ENCODE measurements at places on chromosomes 1 and 21. TPM values are rescaled to one million over a fixed set of nuclear protein-coding genes. Genes with fewer than 3 reads are reported as not detected.

The OR10Z1 gene
- not detected for total RNA-seq

The NOTCH2 gene
- total RNA-seq: 58.7 TPM

The FCRL6 gene
- not detected for total RNA-seq

- no peak for DNase-seq
Observed at GRCh38 chr1:234727018-234727940, 117.3 kb upstream of the IRF2BP2 start.

- no peak for DNase-seq
Observed at GRCh38 chr1:39269791-39270342, 65.4 kb downstream of the MACF1 start.

DNA sequence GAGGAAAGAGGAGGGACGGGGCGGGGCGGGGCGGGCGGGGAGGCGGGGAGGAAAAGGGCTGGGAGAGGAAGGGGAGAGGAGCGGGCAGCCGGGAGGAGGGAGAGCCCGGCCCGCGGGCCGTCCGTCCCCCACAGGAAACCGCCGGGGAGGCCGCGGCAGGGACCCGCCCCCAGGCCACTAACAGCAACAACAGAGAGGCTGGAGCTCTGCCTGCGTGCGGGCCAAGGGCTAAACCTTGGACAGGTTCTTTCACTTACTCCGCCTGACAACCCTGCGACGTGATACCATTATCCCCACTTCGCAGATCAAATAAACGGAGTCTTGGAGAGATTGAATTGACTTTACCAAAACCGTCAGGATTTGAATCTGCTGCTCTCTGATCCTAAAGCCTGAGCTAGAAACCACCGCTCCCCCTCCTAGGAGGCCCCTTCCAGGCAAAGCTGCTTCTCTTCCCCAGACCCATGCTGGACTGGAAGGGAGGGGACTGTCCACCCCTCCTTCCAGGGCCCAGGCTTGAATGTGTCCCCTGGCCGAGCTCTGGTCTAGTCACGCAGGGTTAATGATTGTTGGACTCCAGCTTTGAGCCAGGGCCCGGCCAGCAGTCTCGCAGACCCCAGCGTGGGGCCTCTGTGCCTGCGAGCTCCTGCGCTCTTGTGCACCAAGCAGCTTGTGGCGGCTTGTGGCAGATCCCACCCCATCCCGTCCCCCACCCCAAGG is at the start of gene EVA1B:
Gene EVA1B, minus strand, starts transcription at position 10 of the 717 bp plus-strand sequence. CDS start 608 bp downstream, outside the sequence.
- DNase-seq: no peak

GRCh38 chr1:58899587-58900271 is 115.9 kb upstream of the JUN start:
- no peak for DNase-seq

- DNase-seq: no peak
Observed at GRCh38 chr1:167602840-167603239, 27.2 kb upstream of the RCSD1 start.

GRCh38 chr1:186636786-186637185 is 43.4 kb downstream of the PTGS2 start:
- no peak for DNase-seq

DNA sequence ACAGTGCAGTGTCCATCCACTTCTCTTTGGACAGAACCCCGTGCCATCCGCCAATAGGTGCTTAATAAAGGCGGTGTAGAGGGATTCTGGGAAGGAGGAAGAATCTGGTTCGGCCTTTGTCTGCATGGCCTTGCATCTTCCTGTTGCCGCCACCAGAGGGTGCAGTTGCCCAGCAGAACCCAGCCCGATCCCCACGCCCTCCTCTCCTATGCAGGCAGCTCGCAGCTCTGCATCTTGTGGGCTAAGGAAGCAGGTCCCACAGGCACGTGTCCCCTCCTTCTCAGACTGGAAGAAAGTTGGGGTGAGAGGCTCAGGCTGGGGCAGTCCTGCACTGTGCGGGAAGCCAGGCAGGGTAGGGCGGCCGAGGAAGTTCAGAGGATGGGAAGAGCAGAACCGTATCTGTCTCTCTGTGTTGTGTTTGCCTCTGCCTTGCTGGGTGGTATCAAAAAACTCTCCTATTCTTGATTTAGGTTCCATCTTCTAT is 20.8 kb downstream of the NAV1 start:
- peak; percentile 85 for DNase-seq

- DNase-seq: no peak
Observed at GRCh38 chr21:28426545-28426944, 566.1 kb downstream of the LTN1 start.

GRCh38 chr21:32494934-32495709 is 82.6 kb downstream of the EVA1C start:
- DNase-seq: peak; percentile 70

DNA sequence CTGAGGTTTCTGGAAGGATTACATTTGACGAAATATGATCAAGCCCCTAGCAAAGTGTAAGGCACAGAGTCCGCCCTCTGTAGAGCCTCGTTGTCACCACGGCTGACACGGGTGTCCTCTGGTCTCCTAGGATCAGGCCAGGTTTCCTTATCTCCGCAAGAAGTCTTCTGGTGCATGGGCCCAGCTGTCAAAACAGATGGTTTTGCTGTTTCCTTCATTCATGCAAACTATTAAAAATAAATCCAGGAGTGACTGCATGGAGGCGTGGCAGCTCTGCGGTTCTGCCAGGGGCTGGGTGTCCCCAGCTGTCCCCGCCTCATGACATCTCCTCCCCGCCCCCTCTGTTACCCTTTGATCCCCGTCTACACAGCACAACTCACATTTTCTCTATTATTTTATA is 209.0 kb downstream of the DYRK1A start:
- DNase-seq: no peak

DNA sequence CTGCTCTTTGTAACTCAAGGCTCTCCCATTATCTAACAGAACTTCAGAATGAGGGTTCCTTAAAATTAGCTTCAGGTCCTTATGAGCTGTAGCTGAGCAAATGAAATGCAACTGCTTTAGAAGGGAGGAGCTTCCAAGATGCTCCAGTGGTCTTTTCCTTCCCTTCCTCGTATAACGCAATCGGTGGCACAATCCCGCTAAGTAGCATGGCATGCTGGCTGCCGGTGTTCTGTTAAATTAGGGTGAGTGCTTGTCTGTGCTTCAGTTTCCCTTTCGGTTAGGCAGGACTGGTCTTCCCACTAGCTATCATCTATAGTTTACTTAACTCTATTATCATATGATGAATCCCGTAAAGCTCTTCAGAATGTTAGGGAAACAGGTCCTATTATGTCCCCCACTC is 917 bp downstream of the KIAA0040 start:
- no peak for DNase-seq

Data from H4 (cell line).